ENCODE measurements at places on chromosomes 2 and 18.
A peak's percentile ranks its signal among the peaks of the same experiment; 100 is the strongest.

DNA sequence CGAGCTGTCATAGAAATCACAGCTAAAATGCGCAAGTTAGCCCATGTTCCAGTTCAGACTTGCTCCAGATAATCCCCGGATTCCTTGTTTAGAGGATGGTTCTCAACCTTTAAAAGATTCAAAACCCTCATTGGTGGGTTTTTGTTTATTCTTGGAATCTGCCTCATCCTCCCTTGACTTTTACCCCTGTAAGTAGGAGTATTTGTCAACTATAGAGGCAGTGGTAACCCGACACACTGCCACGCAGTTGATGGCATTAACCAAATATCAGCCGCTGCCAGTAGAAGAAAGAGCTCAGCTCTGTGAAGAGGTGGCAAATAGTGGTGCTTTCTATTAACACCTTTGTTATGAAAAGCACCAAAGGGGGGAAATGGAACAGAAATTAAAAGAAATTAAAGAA lies 40.4 kb upstream of the SELENOI start:
- DNase-seq = no peak

DNA sequence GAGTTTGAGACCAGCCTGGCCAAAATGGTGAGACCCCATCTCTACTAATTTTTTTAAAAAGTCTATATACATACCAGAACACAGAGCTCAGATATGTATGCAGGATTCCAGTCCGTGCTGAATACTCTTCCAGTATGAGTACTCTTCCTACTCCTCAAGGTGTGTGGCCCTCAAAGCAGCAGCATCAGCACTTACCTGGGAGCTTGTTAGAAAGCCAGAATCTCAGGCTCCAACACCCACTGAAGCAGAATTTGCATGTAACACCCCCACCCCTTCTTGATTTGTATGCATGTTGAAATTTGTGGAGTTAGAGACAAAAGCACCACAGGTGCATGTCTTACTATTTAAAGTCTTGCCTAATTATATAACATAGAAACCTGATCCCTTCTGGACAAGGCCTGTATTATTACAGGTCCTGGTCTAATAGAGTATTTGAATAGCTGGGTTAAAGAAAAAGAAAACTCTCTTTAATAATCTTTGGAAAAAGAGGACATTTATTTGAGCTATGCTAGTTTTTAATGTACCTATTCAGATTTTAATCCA lies 50.3 kb upstream of the NFE2L2 start:
- DNase-seq = no peak

GRCh38 chr2:176473177-176473576 lies 203.9 kb downstream of the MTX2 start:
- DNase-seq = no peak

GRCh38 chr18:73752546-73752945 lies 395.1 kb downstream of the FBXO15 start:
- peak; percentile 7 for DNase-seq

- DNase-seq = no peak
These were observed 35.4 kb upstream of the HNMT start for GRCh38 chr2:137928547-137929518.

DNA sequence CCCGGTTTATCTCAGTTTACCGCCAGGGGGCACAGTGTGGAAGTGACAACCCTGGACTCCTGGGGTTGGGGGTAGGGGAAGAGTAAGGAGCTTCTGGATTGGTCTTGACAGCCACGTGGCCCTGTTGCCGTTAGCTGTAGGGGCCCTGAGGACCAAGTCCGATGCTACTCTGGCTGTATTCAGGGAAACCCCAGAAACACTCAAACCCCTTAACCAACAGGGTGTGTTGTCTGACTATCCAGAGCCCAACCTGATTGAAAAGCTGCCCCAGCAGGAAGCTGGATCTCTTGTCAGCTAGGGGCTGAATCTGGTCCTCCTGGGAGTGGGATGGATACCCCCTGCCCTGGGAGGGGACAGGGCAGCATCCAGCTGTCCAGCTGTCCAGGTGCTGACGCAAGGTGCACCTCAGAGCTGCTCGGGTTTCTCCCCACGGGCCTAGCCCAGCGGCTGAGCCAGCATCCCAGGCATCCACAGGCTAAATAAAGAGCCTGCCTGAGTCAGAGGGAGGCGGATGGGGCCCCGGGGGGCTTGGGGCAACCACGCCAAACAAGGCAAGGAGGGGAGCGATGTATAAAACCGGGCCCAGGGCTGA lies 3.1 kb upstream of the GMPPA start:
- DNase-seq = peak; percentile 58

- no peak for DNase-seq
These were observed 205.5 kb downstream of the UBE2E3 start for GRCh38 chr2:181185948-181186347.

DNA sequence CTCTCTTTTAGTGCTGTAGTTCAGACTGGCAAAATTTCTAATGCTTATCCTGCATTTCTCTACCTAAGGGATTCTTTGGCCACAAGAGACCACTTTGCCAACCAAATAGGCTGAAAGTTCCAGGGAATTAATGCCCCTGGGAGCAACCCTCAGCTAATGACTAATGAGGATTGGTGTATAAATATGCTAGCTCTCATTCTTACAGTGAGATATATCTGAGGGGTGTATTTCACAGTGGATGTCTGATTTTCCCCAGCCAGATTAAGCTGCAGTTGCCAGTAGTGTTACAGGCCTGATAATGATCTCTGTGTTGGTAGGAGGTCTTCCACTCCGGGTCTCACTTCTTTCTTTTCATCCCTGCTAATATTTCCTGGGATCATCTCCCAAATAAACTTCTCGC lies 90.4 kb downstream of the GULP1 start:
- no peak for DNase-seq

DNA sequence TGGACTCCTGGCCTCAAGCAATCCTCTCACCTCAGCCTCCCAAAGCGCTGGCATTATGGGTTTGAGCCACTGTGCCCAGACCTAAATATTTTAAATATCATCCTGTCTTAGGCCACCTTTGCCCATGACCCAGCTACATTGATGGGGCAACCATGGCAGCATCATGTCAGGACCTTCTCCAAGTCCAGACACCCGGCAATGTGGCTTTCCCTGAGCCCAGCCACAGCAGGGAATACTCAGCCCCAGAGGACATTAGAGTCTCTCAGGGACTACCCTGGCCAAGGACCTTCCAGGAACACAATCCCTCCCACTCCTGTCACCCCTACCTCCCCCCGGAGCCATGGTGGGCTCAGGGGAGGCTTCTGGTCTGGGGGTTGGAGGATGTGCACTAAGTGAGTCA lies 72.8 kb downstream of the SMAD7 start:
- DNase-seq = no peak

- DNase-seq = peak; percentile 35
These were observed 77.3 kb upstream of the PHLPP1 start for GRCh38 chr18:62637807-62638687.

- peak; percentile 46 for DNase-seq
These were observed 101.7 kb upstream of the ZNF236 start for GRCh38 chr18:76720683-76721082.

DNA sequence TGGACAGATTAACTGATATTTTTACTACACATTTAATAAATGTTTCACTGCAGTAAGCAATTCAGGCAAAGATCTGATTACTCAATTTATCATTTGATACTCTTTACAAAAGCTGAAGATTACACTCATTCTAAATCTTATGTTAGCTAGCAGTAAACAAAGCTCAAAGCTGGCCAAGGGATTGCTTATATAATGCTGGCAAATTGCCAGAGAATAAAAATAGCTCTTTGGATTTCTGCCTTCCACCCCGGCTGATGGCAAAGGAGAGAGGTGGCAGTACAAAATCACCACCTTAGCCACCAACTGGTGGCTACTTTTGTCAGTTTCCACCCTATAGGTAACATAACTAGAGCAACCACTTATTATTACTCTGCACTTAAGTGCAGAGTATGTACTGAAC lies 320.5 kb downstream of the FSIP2 start:
- DNase-seq = no peak

- no peak for DNase-seq
These were observed 3.8 kb upstream of the SALL3 start for GRCh38 chr18:78975699-78976335.

DNA sequence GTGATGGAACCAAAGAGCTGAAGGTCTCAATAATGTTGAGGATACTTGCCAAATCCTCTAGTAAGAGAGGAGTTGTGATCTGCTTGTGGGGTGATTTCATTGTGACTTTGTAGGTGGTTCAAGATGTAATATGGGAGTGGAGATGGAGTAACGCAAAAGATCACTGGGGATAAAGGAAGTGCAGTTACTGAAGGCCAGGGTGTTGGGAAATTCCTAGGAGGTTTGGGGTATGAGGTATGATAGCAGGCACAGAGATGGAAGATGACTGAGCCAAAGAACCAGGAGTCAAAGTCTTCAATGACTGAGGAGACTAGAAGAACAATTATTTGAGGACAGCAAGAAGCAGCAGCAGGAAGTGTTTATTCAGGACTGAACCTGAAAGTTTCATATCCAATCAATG lies 222.6 kb downstream of the NCKAP5 start:
- no peak for DNase-seq

DNA sequence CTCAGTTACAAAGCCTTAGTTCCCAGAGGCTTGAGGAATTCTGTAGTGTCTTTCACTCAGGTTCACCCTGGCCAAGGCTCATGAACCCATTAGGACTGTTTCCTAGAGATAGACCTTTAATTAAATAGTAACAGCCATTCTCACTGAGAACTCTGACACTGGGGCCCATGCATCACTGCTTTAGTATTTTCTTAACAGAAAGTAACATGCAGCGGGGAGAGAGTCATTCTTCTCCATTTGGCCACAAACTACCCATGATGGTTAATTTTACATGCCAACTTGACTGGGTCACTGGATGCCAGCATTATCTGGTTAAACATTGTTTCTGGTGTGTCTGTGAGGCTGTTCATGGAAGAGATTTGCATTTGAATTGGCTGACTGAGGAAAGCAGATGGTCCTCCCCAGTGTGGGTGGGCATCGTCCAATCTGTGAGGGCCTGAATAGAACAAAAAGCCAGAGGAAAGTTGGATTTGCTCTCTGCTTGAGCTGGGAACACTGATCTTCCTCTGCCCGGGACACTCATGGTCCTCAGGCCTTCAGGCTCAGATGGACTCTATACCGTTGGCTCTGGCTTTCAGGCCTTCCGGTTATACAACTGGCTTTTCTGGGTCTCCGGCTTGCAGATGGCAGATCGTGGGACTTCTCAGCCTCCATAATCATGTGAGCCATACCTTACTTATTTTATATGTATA lies 5.6 kb upstream of the CPLX4 start:
- no peak for DNase-seq

DNA sequence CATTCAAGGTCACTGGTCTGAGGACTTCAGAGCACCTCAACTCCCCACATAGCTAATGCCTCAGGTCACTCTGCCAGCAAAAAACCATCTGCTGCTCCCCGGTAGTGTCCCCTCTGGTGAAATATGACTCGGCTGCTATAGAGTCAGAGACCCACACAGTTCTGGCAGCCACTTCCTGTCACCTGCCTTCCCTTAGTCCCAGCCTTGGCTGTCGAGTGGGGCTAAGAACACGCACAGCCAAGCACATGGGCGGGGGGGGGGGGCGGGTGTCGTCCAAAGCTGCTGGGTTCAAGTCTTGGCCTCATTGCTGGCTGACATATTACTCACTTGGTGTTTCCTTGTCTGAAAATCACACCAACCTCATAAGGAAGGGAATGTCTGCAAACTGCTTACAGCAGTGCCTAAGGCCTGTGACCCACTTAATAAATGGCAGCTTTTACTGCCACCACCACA lies 37.5 kb downstream of the POLR1A start:
- DNase-seq = peak; percentile 6

- no peak for DNase-seq
These were observed 137.4 kb downstream of the NFATC1 start for GRCh38 chr18:79533146-79533545.

DNA sequence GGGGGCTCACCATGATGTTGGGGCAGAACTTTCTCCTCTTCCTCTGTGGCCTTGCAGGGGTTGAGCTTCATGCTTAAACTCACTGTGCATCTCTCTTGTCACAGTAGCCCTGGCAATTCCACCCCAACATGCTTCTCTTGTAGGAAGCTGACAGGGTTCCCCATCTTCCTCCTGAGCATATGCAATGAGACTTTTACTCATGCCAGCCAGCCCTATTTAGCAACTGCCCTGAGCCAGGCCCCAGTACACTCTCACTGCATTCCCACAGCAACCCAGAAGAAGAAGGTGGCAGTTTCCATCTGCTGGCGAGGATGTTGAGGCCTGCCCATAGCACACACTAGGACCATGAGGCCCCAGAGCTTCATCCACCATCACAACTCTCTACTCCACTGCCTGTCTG lies 72.2 kb upstream of the TEX51 start:
- DNase-seq = peak; percentile 18

GRCh38 chr2:20551945-20552328 lies 99.0 kb downstream of the HS1BP3 start:
- DNase-seq = no peak

DNA sequence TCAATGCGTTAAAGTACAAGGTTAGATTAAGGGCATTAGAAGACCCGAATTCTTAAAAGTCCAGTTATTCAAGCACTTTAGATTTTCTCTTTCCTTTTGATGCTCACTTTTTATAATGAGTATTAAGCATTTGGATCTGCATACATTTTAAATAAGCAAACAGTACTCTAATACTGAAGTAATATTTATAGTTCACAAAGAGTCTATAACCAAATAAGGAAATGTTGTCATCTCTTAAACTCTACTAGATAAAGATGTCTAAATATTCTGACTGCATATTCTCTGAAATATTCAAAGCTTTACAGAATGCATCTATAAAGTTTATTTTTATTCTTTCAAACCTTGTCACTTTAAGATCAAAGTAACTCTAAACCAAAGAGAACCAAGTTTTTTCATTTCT lies 25.5 kb downstream of the PPP3R1 start:
- DNase-seq = no peak

GRCh38 chr2:239575931-239576445 lies 175.2 kb upstream of the HDAC4 start:
- DNase-seq = no peak

DNA sequence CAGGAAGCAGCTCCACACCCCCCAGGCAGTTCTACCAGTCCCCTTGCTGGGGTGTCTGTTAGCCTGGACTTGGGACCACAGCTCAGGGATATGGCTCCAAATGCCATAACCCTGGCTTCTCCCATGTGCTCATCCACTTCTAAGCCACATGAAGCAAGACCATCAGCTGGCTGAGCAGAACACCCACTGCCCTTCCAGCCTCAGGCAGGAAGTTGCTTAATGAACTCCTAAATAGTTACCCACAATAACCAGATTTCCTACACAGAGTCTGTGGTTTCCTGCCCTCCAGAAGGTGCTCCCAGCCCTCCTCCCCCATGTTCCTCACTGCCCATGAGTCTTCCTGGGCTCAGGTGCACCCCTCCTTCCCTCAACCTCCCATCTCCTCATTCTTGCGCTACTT lies 98.3 kb upstream of the EPC2 start:
- DNase-seq = peak; percentile 78

Measured in inflammatory macrophage treated with lipopolysaccharide for 4 hours (primary cell).